ENCODE measurements at places on chromosomes 6 and 20. TPM values are rescaled to one million over a fixed set of nuclear protein-coding genes. Genes with fewer than 3 reads are reported as not detected.

Gene VWA7
- total RNA-seq = 0.58 TPM

GRCh38 chr20:31569163-31570020, 35.7 kb upstream of the ID1 start:
- no peak for DNase-seq

Gene MLIP
- 2.9 TPM for total RNA-seq

DNA sequence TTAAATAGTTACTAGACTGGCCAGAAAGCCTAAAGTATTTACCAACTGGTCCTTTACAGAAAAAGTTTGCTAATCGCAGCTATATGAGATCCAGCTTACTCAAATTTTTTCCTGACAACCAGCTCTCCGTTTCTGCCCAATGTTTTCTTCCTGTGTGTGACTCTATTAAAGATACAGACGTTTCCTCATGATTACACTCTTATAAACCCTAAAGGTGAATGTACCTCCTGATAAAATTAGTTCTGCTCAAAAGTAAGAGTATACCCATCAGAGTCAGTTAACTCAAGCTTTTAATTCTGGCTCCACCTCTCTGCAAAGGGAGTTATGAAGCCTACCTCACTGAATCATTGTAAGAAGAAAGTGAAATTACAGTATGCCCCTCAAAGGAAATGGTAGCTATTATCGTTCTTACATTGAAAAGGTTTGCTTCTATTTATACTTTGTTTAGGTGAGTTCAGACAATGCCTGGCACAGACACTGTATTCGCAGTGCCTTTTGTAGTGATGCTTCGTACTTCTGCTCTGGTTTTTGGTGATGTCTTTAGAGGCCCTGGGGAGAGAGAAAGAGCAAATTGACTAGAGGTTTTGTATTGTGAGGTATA, 10.2 kb upstream of the MROH8 start:
- DNase-seq = no peak

Gene HMGN4
- total RNA-seq = 43.0 TPM

Gene RIPPLY2
- total RNA-seq = not detected

DNA sequence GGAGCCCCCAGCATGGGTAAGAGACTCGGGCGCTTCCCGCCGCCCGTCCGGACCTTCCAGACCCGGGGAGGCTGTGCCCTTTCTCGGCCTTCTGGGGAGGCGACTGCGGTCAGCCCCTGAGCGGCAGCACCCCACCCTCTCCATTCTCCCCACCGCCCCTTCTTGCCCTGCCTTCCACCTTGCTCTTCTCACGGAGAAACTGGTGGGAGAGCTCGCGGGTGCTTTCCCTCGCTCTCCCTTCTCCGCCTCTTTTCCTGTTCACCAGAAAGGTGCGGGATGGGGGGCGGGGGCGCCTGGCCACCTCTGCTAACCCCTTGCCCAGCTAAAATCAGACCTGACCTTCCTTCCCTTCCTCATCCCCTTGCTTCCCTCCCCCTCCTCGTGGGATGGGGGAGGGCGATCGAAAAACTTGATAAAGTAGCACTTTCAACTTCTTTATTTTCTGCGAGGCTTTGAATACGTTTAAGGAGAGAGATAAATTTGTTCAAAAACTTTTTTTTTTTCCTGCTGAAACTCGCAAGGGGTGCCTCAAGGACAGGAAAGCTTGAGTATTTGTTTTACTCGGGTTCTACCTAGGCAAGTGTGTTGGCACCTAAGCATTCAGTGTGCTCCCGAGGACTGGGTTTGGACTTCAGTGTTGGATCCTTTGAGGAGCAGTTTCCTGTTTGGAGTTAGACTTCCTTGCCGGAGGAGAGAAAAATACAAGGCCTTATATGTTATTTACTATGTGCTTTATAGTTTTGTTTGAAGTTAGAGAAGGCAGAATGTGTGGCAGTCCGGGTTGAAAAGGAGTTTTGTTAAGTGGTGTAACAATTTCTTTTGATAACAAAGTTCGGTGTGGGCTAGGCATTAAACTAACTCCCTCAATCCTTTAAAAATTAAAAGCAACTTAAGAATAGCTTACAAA, 897 bp downstream of the CD2AP start:
- DNase-seq = no peak
